Stimulated activated CD8-positive, alpha-beta memory T cell treated with anti-CD3 and anti-CD28 coated beads, Interleukin-7, amount 100 ng/mL, for 1 hour (primary cell): ENCODE measurements at places on chromosomes 3 and 15.

GRCh38 chr3:39106851-39107387 lies 508 bp downstream of the GORASP1 start:
- DNase-seq, result no peak

DNA sequence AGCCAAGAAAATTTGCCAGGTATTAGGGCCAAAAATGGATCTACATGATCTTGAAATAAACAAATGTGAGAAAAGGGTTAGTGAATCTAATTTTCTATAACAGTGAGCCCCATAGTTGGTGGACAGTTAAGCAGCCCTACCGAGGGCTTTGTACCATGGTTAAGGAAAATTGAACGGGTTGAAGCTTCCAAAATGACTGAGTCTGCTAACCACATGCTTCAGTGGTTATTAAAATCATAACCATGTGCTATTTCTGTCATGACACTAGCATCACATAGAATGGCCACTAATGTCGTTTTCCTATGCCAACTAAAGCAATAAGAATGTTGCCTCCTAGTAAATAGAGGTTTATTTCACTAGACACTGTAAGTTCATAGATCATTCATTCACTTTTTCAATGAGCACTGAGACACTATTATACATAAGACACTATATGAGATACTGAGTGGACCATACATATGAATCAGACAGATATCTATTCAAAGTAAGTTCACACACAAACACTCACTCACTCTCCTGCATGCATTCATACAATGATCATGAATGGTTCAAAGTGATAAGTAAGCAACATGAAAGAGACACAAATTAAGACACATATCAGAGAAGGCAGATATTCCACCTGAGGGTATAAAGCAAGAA lies 4.3 kb downstream of the SST start:
- no peak for DNase-seq

GRCh38 chr3:181660337-181660736 lies 51.4 kb upstream of the SOX2 start:
- DNase-seq, result no peak

- no peak for DNase-seq
Observed at GRCh38 chr3:42653560-42654330, at the start of gene ZBTB47. ZBTB47 (plus strand) TSS chr3:42653697; CDS start chr3:42658356, 4,659 bp downstream.

DNA sequence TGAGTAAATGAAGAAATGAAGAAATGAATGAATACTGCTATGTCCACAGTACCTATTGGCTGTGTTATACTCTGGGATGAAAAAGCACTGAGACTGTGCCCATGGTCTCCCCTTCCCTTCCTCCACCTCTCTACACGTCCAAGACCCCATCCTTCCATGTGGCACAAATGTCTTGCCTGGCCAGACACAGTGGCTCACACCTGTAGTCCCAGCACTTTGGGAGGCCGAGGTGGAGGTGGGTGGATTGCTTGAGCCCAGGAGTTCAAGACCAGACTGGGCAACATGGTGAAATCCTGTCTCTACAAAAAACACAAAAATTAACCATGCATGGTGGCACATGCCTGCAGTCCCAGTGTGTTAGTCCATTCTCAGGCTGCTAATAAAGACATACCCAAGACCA lies 200.1 kb downstream of the FAM43A start:
- no peak for DNase-seq

DNA sequence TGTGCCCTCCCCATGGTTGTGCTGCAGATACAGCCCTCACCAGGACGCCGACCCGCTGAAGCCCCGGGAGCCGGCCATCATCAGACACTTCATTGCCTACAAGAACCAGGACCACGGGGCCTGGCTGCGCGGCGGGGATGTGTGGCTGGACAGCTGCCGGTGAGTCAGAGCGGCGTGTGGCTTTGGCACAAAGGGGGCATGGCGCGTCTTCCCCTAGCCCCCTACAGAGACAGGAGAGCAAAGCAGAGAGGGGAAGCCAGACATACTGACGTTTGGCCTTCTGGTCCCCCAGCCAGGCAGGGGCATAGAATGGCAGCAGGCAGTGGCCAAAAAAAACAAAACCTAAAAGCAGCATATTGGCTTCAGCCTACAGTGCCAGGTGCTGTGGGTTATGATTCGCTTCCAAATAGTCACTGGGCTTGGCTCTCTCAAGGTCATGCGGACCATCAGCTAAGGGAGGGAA lies 64.0 kb downstream of the MESD start:
- DNase-seq, result no peak

GRCh38 chr3:139434764-139435307 lies 41.5 kb downstream of the RBP2 start:
- no peak for DNase-seq

GRCh38 chr3:63753567-63753966 lies 65.5 kb upstream of the C3orf49 start:
- no peak for DNase-seq

DNA sequence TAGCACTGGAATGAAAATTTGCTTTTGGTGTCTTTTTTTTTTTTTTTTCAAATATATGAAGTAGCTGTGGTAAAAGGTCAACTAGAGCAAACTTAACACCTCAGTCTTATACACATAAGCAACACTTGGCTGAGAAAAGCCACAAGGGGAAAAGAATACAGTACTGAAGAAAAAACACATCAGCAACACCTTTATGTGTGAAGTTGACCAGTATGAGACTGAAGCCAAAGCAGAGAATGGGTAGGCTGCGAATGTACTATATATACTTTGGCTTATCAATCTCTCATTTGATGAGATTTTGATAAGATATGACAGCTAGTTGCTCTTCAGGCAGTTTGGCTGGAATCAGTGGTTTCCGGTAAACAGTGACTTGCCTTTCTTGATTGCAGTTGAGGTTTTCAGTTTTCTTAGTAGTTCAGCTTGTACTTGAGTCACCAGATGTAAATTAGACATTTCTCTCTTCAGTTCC lies 22.0 kb upstream of the ZCWPW2 start:
- no peak for DNase-seq

DNA sequence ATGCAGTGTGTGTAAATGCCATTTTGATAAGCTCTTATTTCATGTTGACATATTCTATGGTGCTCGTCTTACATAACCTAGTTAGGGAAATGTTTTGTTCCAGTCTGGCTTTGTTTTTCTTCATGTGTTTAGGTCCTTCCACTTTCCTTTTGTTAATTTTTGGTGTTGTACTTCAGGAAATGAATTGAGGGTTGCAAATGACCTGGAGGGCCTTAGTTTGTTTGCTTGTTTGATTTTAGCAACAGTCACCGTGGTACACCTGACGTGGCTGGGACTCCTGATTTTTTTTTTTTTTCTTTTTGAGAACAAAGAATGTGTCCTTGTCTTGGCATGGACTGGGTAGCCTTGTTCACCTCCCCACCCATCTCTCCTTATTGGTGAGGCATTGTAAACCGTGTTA lies 114.8 kb downstream of the IGF1R start:
- no peak for DNase-seq
